ENCODE measurements at places on chromosomes 5 and 9.

GRCh38 chr5:80406980-80407734, 707 bp upstream of the ZFYVE16 start:
- no peak for DNase-seq

DNA sequence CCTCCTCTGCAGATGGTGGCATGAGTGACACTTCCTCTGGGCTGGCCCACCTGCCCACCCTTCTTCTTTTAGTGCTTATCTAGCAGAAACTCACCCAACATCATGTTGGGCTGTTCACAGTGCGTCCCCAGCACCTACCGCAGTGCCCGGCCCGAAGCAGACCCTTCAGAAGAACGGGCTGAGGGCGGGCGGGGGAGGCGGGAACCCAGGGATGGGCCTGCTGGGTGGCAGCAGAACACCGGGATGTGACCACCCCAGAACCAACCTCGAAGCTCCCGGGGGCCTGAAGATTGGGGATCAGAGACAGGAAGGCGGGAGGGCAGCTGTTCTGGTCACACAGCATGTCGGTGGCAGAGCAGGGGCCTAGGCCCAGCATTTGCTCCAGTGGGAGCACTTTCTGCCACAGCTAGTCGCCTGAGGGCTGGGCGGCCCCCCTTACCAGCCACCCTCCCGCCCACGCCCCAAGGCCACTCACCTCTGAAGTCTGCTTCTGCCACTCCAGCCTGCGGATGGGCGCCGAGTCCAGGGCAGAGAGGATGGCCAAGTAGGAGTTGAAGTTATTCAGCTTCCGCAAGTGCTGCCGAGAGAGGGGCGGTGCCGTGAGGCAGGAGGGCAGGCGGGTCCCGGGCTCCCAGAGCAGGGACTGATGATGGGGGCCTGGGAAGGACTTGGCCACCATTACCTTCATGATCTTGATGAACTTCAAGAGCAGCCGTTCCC, 38.7 kb downstream of the PRRT1B start:
- peak; percentile 49 for DNase-seq

GRCh38 chr5:51148437-51148836, 234.8 kb upstream of the ISL1 start:
- DNase-seq, result no peak

GRCh38 chr9:130189840-130190239, 17.6 kb downstream of the NCS1 start:
- no peak for DNase-seq

DNA sequence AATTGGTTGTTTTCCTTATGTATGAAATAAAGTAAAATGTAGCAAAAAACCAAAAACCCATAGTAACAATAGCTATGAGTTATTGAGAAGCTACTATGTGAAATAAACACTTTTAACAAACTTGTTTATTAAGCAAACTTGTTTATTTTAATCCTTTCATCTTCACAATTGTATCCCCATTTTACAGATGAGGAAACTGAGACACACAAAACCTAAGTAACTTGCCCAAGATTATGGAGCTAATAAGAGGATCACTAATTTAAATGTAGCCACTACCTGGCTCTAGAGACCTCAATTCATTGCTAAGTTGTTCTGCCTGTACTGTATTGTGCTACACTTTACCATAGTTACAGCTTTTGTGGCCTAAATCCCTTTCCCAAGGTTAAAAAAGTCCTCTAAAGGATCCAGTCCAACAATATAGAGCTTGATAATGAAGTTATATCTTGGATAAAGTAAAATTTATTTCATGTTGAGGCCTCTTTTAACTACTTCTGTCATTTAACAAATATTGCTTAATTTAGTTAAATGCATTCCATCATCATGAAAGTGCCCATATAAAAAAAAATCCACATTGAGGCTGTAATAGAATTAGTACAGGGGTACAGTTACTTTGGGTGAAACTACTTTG, 22.1 kb downstream of the HOMER1 start:
- no peak for DNase-seq

DNA sequence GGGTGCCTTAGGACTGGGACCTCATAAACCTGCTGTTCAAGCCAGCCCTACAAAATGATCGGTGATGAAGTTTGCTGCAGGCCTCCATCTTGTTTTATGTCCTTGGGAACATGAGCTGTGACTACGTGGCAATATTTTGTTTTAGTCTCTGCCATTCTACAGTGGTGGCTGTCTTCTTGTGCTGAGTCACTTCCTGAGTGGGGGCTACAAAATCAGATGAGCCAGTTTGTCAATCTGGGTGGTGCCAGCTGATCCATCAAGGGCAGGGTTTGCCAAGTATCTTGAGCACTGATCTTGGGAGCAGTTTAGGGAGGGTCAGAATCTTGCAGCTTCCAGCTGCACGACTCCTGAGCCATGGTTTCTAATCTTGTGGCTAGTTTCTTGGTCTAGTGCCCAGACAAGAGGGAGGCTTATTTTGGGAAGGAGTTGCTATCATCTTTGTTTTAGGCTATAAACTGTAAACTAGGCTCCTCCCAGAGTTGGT, 94.7 kb downstream of the YTHDC2 start:
- DNase-seq, result no peak

Measured in islet precursor cell (in vitro differentiated cells).